ENCODE measurements at places on chromosomes 6 and 20. TPM values are rescaled to one million over a fixed set of nuclear protein-coding genes. Genes with fewer than 3 reads are reported as not detected.

ZSCAN12 gene
- total RNA-seq, result 6.2 TPM

IPCEF1 gene
- 6.7 TPM for total RNA-seq

PRND gene
- total RNA-seq, result not detected

SLC52A3 gene
- total RNA-seq, result not detected

SLC25A27 gene
- total RNA-seq, result not detected

REV3L gene
- total RNA-seq, result 17.9 TPM

C20orf202 gene
- total RNA-seq, result not detected

IYD gene
- total RNA-seq, result not detected

Data from T-helper 1 cell treated with Interleukin-12 subunit alpha and Interleukin-12 subunit beta and Interleukin-4 antibody, amounts not matched to agents 30 ng/mL and 1 ng/mL, for 36 hours (primary cell).